DMS53 (cell line): ENCODE measurements at places on chromosomes 16 and 17.

DNA sequence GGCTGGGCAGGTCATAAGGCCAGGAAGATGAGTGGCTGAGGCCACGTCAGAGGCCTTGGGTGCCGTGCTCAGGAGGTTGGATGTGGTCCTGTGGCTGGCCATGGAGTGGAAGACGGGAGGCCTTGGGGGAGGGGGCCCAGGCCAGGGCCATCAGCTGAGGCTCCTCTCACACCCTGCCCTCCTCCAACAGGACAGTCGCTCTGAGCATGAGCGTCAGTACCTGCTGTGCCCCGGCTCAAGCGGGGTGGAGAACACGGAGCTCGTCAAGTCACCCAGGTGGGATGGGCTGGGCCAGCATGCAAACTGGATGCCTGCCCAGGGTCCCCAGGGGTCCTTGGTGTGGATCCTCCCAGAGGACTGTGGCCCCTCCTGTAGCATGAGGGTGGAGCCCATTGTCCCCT lies 19.2 kb downstream of the POLR3E start:
- no peak for DNase-seq

DNA sequence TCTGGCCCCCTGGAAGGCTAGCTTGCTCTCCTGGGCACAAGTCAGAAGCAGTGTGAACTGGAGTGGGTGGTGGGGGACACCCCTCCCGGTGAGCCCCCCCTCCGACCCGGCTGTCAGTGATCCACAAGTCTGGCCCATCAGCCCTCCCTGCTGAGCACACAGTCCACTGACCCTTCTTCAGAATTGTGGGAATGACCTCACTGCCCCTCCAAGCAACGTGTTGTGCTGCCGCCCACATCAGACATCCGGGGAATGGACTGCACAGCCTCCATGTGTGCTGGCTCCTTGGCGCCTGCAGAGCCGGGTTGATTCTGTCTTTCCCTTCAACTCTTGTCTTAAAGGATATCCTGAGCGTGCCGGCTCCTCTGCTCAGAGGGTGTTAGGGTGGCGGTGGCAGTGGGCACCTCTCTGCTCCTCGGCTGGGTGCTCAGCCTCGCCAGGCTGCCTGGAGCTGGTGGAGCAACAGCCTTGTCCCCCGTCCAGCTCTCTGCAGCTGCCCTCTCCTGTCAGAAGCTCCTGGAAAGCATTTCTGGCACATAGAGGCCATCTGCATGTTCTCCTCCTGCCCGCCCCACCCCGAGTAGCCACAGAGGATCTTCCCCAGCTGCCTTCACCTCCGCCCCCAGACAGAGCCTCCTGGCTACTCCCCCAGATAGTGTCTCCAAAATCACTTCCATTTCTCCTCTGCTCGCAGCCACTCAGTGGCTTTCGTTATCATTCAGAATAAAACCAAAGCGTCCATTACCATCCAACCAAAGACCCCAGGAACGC lies 19.8 kb downstream of the NPTX1 start:
- no peak for DNase-seq

GRCh38 chr17:7437369-7437863 lies 1.9 kb upstream of the FGF11 start:
- DNase-seq: peak; percentile 68

DNA sequence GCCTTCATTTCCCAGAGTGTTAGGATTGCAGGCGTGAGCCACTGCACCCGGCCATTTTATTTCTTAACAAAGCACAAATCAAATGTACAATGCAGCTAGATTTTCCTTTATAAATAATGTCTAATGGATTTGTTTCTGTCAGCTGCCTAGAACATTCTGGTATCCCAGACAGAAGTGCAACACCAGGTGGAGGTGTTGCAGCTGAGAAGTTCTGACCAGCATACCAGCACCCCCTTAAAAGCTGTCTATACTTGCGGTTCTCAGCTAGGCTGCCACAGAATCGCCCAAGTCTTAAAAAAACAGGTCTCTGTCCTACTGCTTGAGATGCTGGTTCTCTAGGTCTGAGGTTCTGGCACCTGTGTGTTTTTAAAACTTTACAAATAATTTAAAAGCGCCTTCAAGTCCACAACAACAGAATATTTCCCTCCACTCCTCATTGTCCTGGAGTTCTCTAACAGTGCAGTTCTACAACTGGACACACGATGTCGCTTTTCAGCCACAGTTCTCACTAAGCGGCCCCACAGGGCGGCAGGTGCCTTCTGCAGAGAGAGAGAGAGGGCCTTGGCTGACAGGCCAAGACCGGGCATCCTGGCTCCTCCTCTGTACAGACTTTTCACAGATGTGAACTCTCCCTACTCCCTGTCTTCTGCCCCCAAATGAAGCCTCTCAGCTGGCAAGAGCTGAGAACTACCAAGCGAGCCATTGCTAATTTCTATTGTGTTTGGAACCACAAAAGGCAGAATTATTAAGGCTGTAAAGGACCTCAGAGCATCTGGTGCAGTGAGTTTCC lies 32.6 kb upstream of the MEOX1 start:
- DNase-seq: peak; percentile 95

DNA sequence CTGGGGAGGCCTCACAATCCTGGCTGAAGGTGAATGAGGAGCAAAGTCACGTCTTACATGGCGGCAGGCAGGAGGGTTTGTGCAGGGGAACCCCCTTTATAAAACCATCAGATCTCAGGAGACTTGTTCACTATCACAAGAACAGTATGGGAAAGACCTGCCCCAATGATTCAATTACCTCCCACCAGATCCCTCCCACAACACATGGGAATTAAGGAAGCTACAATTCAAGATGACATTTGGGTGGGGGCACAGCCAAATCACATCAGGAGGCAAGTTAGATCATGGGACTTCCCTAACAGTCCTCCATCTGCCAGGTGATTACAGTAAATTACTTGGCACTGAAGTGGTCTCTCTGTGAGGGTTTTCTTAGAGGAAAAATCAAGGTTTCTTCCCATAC lies 5.3 kb downstream of the TMEM114 start:
- DNase-seq: no peak

- no peak for DNase-seq
Observed at GRCh38 chr17:63709110-63709509, 9.2 kb upstream of the LIMD2 start.

- DNase-seq: no peak
Observed at GRCh38 chr16:70163596-70163995, 10.0 kb upstream of the CLEC18C start.

GRCh38 chr17:39349246-39349645 lies 52.2 kb downstream of the FBXL20 start:
- no peak for DNase-seq

DNA sequence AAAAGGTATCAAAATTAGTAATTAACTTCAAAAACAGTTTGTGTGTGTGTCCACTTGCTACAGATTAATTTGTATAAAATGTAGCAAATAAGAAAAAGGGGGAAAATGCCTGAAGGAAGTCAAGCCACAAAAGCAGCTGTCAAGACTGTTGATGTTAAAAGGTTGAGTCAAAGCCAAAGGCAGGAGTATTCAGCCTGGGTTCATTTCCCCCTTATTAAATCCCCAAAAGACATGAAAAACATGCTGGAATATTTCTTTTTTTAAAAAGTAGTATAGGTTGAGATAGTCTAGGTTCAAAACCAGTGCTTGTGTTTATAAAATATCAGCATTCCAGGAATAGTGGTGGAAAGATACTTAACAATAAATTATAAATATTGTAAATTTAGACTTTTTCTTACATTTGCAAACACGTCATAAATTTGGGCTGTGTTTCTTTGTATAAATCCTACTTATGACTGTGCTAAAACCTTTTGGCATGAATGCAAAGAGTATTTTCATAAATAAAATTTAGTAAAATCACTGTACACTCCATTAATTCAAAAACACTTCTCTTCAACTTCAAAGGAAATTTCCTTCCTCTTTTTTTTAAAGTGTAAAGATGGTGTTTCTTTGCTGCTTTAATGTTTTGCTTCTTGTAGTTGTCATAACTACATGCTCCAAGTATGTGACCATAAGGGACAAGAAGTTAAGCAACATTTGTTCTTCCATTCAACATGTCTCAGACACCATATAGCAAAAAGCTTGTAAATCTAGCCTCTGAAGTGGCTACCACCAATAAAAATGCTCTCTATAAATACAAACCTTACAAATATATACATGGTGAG lies 72.0 kb downstream of the SKAP1 start:
- DNase-seq: no peak

GRCh38 chr16:693766-694165 lies 3.6 kb upstream of the WDR24 start:
- no peak for DNase-seq

GRCh38 chr16:65666132-65666941 lies 544.5 kb upstream of the CDH11 start:
- no peak for DNase-seq

DNA sequence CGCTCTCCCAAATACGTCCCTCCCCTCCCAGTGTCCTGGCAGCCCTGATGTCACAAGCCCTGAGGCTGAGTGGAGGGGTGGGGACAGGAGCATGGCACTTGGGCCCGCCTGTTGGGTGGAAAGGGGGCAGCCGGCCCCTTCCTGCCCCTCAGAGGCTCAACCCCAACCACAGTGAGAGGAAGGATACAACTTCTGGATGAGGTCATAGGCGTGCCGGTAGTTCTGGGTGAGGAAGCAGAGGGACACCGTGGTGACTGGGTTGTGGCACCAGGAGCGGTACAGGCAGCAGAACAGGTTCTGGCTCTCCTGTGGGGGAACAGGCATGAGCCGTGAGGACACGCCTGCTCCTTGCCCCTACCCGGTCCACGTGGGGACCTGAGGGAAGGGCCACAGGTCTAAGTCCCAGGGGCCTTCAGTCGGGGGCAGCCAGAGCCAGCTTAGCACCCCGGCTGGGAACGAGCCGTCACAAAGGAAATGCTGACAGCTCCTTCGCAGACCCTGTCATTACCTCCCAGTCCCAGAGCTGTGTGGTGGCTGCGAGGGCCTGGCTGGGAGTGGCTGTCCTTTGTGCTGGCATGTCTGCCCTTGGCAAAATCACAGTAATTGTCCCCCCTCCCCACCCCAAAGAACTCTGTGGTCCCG lies 11.2 kb upstream of the MTSS2 start:
- DNase-seq: no peak

DNA sequence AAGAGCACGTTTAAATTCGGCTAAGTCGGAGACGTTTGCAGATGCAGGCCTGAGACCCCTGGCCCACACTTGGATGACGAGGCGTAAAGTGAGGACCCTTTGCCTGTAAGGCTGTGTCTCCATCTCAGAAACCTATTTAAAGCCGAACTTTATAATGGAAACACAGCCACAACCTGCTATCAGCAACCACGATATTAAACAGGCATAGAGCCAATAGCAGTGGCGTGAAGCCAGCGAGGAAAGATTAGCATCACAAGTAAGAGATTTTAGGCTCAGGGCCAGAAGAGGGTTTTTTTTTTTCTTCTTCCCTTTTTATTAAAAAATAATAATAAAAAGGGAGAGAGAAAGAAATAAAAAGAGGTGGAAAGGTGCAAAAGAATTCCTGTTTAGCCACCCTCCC lies 111.3 kb upstream of the NOL11 start:
- no peak for DNase-seq

DNA sequence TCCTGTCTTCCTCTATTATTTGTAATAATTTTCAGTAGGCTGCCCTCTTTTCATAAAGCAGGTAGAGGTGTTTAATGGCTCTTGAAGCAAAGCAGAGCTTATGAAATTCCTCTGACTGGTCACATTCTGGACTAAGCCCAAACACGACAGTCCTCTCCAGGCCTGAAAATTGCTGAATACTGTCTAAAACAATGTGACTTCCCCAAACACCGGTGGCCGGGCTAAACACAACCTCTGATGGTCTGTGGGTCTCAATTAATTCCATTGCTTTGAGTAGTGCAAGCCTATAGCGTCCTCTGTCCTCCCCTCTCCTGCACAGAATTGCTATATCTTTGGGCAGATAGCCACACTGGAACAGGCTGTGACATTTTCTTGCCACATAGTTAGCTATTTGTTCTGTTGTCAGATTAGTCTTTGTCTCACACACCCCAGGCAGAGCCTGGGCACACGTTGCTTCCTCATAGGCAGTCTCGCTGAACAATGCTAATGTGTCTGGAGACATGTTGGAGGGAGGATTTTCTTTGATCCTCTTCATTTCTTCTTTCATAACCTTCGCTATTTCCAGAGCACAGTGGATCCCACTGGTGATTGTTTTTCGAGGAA lies 10.8 kb upstream of the SLFN12L start:
- no peak for DNase-seq

- DNase-seq: no peak
Observed at GRCh38 chr16:57061084-57061905, 31.1 kb upstream of the CPNE2 start.

DNA sequence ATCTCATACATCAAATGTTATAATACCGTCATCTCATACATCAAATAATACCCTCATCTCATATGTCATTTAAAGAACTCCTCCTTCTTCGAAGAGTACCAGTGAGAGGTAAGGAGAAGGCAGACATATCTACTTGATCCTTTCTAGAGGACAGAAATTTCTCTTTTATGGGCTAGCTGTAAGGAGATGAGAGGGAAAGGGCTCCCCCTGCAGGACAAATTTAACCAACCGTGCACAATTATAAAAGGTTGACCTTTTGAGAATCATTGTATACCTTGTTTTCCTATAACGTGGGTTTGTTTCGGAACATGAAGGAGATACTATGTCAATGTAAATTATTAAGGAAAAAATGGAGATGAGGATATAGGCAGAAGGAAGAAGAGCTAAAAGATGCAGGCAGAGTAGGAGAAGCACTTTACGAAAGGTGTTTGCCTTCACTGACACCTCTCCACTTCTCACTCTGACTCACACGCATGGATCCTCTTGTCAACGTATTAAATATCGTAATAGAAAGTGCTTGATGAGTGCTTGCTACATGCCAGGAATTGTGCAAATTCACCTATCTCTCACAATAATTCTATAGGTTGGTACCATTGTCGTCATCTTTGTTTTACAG lies 465.9 kb upstream of the ERCC4 start:
- DNase-seq: peak; percentile 35

DNA sequence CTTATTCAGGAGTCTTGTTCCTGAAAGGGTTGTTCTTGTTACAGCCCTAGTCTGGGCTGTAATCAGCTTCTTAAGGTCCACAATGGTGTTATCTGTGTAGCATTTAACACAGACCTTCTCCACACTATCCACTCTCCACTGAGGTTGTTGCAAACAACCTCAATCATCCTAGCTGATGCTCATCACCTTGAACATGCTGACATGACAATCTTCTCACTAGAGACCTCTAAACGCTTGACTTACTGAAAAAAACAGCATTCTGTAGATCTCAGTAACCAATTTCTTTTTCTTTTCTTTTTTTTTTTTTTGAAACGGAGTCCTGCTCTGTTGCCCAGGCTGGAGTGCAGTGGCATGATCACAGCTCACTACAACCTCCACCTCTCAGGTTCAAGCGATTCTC lies 3.6 kb downstream of the TNFRSF17 start:
- DNase-seq: no peak

GRCh38 chr16:16996827-16997226 lies 473.9 kb downstream of the XYLT1 start:
- DNase-seq: no peak

DNA sequence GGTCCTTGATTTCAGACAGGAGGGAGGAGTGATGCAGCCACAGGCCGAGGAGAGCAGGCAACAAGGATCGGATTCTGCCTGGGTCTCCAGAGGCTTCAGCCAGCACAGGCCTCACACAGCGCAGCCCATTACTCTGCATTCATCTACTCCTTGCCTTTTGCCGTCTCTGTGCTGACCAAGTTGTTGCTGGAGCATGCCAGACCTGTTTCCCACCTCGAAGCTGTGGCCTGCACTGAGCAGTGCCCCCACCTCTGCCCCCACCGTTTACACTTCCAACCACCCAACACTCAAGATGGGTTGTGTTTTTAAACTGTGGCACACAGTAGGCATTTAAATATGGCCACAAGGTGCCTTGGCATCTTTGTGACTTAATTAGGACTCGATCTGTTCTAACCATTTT lies 1.3 kb downstream of the PRM2 start:
- no peak for DNase-seq

GRCh38 chr17:47203984-47204721 lies 5.0 kb upstream of the MYL4 start:
- no peak for DNase-seq
